Fibroblast of skin of abdomen (primary cell): ENCODE measurements at places on chromosomes 3 and 15.

DNA sequence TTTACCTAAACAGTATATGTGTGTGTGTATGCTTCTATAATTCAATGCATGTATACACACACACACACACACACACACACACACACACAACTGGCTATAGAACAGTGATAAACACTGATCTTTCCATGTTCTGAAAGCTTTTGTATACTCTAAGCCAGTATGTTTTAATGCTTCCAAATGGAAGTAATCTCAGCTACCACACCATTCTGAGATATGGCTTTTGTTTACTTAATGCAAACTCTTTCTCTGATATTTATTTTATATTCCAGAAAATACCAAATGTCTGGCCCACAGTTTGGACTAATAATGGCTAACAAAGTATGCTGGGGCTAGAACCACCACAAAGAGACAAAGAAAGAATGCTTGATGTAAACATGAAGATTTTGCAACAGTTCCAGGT lies 199.4 kb upstream of the ARHGEF26 start:
- no peak for DNase-seq

DNA sequence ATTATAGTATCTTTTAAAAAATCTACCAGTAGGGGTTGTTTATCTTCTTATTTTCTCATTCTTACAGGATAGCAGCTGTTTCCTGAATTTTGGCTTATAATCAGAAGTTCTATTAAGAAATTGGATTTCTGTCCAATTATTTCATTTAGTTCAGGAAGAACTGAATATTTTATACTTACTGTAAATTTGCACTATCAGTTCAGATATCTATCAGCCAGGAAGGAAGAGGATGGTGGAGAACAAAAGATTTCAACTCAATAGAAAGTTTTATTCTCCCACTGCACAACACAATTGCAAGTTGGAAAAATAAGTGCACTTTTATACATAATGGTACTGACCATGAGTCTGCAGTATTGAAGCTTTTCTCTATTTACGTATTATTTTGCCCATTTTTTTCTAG lies 400.9 kb downstream of the PLOD2 start:
- no peak for DNase-seq

DNA sequence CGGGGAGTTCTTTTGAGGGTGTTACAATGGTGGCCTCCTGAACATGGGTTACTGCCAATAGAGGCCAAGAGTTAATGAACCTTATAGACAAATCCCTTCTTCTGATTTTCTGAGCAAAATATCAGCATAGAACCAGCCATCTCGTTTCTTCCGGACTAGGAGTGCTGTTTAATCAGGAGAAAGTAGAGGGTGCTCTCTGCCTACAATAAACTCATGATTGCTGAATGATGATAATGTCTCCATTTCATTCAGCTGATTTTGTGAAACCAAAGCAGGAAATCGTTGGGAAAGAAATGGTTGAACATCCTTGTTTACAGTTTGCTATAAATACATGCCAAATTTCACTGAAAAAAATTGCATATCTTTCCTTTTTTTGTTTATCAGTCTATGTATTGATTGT lies 142.8 kb upstream of the PLSCR5 start:
- DNase-seq = peak; percentile 69

GRCh38 chr3:181868576-181869082 lies 156.9 kb downstream of the SOX2 start:
- DNase-seq = peak; percentile 4

- no peak for DNase-seq
These were observed 661 bp upstream of the PARP14 start for GRCh38 chr3:122679882-122680474.
